ENCODE measurements at places on chromosomes 7 and 10. TPM values are rescaled to one million over a fixed set of nuclear protein-coding genes. Genes with fewer than 3 reads are reported as not detected.

- H3K27ac ChIP-seq, result no peak overlapping the region
- H3K27me3 ChIP-seq, result no peaks in the 10 kb centered on the region
- H3K4me1 ChIP-seq, result no peaks in the 10 kb centered on the region
- H3K36me3 ChIP-seq, result no peaks in the 10 kb centered on the region
- DNase-seq, result no peak
These were observed 10.2 kb downstream of the ZC3HAV1 start for GRCh38 chr7:139099172-139099947.

GRCh38 chr10:124450012-124450782 is at the start of gene NKX1-2:
NKX1-2 (minus strand) TSS chr10:124450035; CDS start chr10:124449943, 92 bp downstream.
- H3K27ac ChIP-seq, result no peak within 1 kb of the TSS
- H3K4me1 ChIP-seq, result no peaks in the 10 kb centered on the region

- H3K27me3 ChIP-seq, result no peaks in the 10 kb centered on the region
- H3K4me1 ChIP-seq, result peaks cover 2% of the 10 kb centered on the region
- DNase-seq, result no peak
These were observed 533.9 kb downstream of the TCERG1L start for GRCh38 chr10:130777507-130778165.

DNA sequence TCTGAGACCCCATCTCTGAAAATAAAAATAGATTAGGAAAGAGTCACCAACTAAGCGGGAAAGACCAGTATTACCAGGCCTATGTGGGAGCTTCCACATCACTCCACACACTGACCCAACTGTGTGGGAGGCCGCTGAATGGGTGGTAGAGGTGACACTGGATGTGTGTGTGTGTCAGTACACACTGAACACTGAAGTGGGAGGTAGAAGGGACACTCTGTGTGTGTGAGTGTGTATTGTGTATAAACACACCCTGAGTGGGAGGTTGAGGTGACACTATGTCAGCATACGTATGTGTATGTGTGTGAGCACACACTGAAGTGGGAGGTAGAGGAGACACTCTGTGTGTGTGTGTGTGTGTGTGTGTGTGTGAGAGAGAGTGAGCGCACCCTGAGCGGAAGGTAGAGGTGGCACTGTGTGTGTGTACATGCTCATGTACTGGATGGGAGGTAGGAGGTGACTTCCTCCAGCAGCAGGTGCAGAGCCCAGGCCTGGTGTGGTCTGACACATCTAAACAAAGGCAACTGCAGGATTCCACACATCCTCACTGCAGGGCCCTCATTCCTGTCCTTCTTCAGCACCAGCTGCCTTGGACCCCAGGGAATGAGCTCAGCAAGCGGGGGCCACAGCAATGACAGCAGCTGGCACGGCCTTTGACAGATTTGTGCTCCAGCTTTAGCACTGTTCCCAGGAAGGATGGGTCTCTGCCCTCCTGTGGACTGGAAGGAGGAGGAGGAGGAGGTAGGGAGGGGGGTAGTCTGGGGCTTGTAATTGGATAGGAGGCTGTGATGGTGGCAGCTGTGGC is 26.5 kb upstream of the RBM20 start:
- no peaks in the 10 kb centered on the region for H3K27me3 ChIP-seq
- H3K4me1 ChIP-seq, result no peaks in the 10 kb centered on the region
- H3K4me3 ChIP-seq, result no peak overlapping the region
- no peaks in the 10 kb centered on the region for H3K36me3 ChIP-seq
- DNase-seq, result peak; percentile 45
- no peak overlapping the region for H3K27ac ChIP-seq

- no peak for DNase-seq
- H3K27ac ChIP-seq, result no peak overlapping the region
- no peak overlapping the region for H3K4me3 ChIP-seq
- no peaks in the 10 kb centered on the region for H3K4me1 ChIP-seq
These were observed 50.9 kb downstream of the TPK1 start for GRCh38 chr7:144784943-144785342.

DNA sequence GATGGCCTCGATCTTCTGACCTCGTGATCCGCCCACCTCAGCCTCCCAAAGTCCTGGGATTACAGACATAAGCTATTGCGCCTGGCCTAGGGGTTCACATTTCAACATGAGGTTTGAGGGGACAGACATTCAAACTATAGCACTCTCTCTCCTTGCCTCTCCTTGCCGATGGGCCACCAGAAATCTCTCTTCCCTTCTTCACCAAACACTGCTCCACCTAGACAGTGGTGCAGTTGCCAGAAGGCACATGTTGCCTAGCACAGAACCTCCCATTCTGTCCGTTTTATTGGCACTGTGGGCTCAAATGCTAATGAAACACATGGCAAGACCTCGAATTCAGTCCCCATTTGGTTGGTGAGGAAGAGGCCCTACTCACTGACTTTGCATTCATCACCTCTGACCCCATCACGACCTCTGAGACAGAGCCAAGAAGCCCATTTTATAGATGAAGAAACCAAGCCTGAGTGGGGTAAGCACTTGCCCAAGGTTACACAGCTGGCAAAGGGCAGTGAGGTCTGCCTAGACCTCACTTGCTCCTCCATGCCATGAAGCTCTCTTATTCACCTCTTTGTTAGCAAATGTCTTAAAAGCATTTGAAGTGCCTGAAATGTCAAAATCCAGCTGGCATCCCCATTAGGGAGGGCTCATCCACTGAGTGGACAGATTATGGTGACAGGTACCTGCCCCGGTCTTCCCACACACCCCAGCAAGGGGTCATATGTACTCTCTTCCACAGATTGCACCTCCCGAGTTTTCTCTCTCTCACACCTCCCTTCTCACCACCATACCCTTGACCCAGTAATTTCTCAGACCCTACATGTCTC is 34.0 kb downstream of the GPRIN2 start:
- H3K4me1 ChIP-seq, result no peaks in the 10 kb centered on the region
- H3K4me3 ChIP-seq, result no peak overlapping the region
- no peak for DNase-seq
- H3K36me3 ChIP-seq, result no peaks in the 10 kb centered on the region

GRCh38 chr7:47501406-47501805 is 80.5 kb downstream of the TNS3 start:
- peaks cover 2% of the 10 kb centered on the region for H3K36me3 ChIP-seq
- H3K4me3 ChIP-seq, result no peak overlapping the region
- H3K27ac ChIP-seq, result peak overlapping the region; percentile 73
- peaks cover 59% of the 10 kb centered on the region for H3K4me1 ChIP-seq

- peak overlapping the region; percentile 16 for H3K27ac ChIP-seq
- H3K36me3 ChIP-seq, result peaks cover 16% of the 10 kb centered on the region
- no peaks in the 10 kb centered on the region for H3K27me3 ChIP-seq
- H3K4me3 ChIP-seq, result no peak overlapping the region
- peaks cover 6% of the 10 kb centered on the region for H3K4me1 ChIP-seq
These were observed 31.3 kb downstream of the DDC start for GRCh38 chr7:50533866-50534265.

- H3K36me3 ChIP-seq, result no peaks in the 10 kb centered on the region
- no peak overlapping the region for H3K27ac ChIP-seq
- H3K4me3 ChIP-seq, result no peak overlapping the region
- peaks cover 24% of the 10 kb centered on the region for H3K4me1 ChIP-seq
These were observed 3.5 kb upstream of the LRMDA start for GRCh38 chr10:75427951-75428350.

DNA sequence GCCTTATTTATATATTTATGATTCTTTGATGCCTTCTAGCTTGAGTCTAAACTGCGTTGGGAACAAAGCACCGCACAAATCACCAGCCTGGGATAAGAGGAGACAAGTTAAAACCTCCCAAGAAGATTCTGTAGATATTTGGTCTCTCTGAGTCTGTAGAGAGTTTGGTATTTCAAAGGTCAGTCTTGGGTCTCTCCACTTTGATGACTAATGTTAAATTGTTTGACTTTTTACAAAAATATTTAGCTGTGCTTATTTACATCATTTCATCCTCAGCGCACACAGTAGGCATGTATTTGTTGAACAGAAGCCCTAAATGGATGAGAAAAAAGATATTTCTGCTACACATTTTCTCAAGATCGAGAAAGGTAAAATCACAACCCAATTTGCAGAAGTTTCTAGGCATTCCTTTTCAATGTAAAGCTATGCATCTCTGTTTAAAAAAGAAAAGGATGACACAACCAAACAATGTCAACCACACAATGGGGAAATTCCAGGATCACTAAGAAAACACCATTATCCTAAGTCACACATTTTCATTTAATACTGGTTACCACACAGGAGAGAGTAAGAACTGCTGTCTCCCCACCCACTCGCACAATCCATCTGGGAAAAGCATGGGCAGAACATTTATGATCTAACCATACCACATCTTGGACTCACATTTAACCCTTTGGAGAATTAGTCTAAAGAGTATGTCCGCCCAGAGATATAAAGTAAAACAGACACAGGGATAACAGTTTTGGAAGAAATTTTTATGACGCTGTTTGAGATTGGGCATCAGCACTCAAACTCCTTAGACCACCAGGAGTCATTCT is 4.4 kb downstream of the CDK6 start:
- H3K4me1 ChIP-seq, result peaks cover 4% of the 10 kb centered on the region
- H3K27me3 ChIP-seq, result no peaks in the 10 kb centered on the region
- DNase-seq, result peak; percentile 51

DNA sequence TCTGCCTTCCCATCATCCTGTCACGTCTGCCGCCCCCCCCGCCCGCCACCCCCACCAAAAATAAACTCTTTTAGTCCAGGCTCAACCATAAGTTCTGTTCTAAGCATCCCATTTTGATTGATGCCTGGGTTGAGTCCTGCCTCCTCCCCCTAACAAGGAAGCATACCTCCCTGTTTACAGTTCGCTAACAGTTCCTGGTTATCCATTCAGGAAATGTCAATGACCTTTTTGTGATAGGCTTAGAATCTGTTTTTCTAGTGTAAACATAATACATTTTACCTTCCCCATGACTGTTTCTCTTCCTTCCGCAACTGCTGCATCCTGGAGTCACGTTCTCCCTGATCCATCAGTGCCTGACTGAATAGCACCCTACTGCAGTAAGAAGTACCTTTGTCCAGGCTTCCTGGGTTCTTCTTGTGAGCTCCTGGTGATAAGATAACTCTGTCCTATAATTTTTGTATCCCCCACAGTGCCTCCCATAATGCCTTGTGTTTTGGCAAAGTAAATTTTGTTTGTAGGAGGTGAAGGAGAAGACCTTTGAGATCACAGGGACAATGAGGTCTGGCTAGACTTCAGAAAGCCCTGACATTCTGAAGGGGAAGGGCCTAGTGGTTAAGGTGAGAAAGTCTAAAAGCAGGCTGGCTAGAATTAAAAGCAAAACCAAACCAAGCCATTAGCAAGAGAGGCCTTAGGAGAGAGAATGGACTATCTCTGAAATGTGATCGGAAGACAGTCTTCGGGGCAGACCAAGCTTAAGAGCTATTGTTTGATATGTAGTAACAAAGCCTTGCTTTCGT is 7.3 kb downstream of the AGFG2 start:
- DNase-seq, result no peak
- H3K27ac ChIP-seq, result peak overlapping the region; percentile 79
- no peaks in the 10 kb centered on the region for H3K27me3 ChIP-seq
- H3K4me1 ChIP-seq, result peaks cover 7% of the 10 kb centered on the region
- no peak overlapping the region for H3K4me3 ChIP-seq

GRCh38 chr10:132942101-132943057 is at the start of gene CFAP46:
CFAP46 (minus strand) TSS chr10:132942570; CDS start chr10:132942484, 86 bp downstream.
- no peaks in the 10 kb centered on the region for H3K27me3 ChIP-seq
- H3K4me1 ChIP-seq, result no peaks in the 10 kb centered on the region
- DNase-seq, result peak; percentile 88
- H3K27ac ChIP-seq, result no peak within 1 kb of the TSS

DNA sequence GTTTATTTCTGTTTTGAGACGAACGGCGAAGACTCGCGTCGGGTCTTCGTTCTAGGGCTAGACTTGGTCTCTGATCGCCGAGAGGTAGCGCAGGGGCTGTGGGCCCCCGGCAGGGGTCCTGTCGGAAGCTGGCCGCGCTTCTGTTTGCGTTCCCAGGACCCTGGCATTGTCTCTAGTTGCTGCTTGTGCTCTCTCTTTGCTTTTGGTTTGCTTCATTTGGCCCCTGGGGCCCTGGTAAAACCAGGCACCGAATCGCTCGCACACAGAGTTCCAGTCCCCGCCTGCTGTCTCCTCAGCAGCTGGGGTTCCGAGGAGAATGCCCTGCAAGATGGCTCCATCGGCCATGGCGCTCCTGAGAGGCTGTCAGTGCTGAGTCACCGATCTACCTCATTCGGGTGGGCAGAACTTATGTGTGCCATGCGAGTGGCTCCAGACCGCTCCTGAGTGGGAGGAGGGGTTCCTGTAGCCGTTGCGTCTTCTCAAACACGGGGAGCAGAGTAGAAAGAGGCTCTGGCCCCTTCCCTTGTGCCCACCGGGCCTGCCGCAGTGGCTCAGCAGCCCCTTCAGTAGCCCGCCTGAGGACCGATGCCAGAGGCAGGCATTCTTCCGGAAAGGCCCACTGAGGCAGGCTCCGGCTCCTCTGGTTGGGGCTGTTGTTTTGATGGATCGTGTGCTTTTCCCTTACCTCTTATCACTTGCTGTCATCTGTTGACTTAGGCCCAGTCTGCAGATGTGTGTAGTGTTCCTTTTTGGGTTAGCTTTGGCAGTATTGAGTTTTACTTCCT is 826 bp downstream of the CHPF2 start:
- peak; percentile 26 for DNase-seq
- H3K36me3 ChIP-seq, result peaks cover 7% of the 10 kb centered on the region
- peak overlapping the region; percentile 50 for H3K27ac ChIP-seq
- H3K27me3 ChIP-seq, result no peaks in the 10 kb centered on the region

DNA sequence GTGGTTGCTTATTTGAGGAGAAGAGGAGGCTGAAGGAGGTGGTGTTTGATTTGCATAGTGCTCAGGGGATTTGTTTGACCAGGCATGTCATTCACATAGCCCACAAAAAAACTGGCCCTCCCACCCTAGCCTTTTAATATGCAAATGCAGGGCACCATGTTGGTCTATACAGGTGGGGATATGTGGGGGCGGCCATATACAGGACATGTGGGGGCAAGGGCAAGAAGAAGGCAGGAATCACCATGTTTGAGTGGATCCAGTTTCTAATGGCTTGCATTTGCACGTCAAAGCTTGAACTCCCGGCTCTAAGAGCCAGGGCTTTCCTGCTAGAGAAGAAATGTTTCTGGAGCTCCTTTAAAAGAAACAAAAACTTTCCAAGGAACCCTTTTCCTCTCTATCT is 541.0 kb downstream of the ZWINT start:
- H3K27ac ChIP-seq, result no peak overlapping the region
- H3K4me1 ChIP-seq, result no peaks in the 10 kb centered on the region
- H3K36me3 ChIP-seq, result no peaks in the 10 kb centered on the region
- H3K27me3 ChIP-seq, result no peaks in the 10 kb centered on the region
- no peak for DNase-seq

SCART1 gene
- total RNA-seq, result 3.9 TPM

RADIL gene
- 1.0 TPM for total RNA-seq

CTAGE8 gene
- 4.3 TPM for total RNA-seq

ACSM6 gene
- not detected for total RNA-seq

CLEC5A gene
- total RNA-seq, result 2.9 TPM

SMC3 gene
- 29.6 TPM for total RNA-seq
